ENCODE measurements at places on chromosomes 7 and 10. TPM values are rescaled to one million over a fixed set of nuclear protein-coding genes. Genes with fewer than 3 reads are reported as not detected.

DNA sequence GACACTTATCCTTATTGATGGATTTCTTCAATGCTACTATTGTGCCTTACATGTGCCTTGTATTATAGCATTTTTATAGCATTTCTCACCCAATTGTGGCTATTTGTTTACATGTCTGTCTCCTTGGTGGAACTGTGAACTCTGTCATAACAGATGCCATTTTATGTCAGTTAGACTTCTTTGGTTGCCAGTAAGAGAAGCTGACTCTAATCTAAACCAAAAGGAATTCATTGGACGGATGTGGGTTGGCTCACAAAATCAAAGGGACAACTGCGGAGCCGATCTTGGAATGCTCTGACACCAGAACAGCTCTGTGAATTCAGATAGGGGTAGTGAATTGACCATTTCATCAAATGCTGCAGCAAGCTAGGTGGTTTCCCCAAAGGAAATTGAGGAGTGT lies 15.0 kb downstream of the GARIN1A start:
- DNase-seq = no peak
- no peaks in the 10 kb centered on the region for H3K36me3 ChIP-seq
- H3K27ac ChIP-seq = no peak overlapping the region
- no peaks in the 10 kb centered on the region for H3K27me3 ChIP-seq
- no peaks in the 10 kb centered on the region for H3K4me1 ChIP-seq
- H3K4me3 ChIP-seq = no peak overlapping the region

GRCh38 chr7:38229386-38229785 lies 44.0 kb downstream of the TARP start:
- DNase-seq = no peak
- peak overlapping the region; percentile 41 for H3K27ac ChIP-seq
- no peaks in the 10 kb centered on the region for H3K27me3 ChIP-seq

- H3K27me3 ChIP-seq = no peaks in the 10 kb centered on the region
- peaks cover 3% of the 10 kb centered on the region for H3K4me1 ChIP-seq
- H3K36me3 ChIP-seq = no peaks in the 10 kb centered on the region
- no peak overlapping the region for H3K4me3 ChIP-seq
These were observed 31.7 kb downstream of the POLR1F start for GRCh38 chr7:19677180-19677579.

GRCh38 chr7:77903597-77903996 lies 105.0 kb downstream of the PHTF2 start:
- no peaks in the 10 kb centered on the region for H3K36me3 ChIP-seq
- H3K4me3 ChIP-seq = no peak overlapping the region
- no peaks in the 10 kb centered on the region for H3K27me3 ChIP-seq
- no peaks in the 10 kb centered on the region for H3K4me1 ChIP-seq

DNA sequence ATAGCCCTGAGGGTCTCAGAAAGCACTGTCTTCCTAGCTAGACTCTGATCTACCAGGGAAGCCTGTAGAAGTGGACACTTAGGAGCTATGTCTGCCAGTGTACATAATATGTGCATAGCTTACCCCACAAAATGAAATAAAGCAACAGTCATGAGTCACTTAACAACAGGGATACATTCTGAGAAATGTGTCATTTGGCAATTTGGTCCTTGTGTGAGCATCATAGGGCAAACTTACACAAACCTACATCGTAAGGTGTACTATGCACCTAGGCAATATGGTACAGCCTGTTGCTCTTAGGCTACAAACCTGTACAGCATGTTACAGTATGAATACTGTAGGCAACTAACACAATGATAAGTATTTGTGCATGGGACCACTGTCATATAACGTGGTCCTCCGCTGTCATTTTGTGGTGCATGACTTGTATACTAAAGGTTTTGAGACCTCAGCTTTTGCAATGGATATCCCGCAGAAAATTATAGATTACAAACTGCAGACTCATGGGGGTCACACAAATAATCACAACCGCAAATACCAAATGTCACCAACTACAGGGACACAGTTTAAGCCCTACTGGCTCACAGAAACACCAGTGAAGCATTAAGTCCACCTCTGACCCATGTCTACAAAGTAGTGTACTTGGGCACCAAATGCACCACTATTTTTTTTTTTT lies 1.7 kb downstream of the URGCP start:
- H3K4me3 ChIP-seq = no peak overlapping the region
- H3K4me1 ChIP-seq = peaks cover 12% of the 10 kb centered on the region
- DNase-seq = no peak
- H3K36me3 ChIP-seq = no peaks in the 10 kb centered on the region
- no peak overlapping the region for H3K27ac ChIP-seq
- no peaks in the 10 kb centered on the region for H3K27me3 ChIP-seq

DNA sequence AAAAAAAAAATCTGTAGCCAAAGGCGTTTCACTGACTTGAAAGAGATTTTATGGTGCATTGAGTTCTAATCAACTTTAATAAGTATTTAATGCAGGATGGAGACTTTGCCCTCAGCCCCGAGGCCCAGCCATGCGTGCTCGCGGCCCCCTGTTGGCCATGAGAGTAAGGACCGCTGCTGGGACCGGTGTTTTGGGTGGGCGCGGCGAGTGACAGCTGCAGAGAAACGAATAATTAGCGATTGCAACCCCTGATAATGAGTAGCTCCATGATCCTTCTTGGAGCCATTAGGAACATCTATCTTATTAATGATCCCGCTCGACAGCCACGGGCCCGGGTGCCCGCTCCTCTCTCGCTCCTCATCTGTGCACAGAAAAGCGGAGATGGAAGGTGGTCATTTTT lies 347.4 kb downstream of the RPS24 start:
- H3K4me3 ChIP-seq = no peak overlapping the region
- no peaks in the 10 kb centered on the region for H3K36me3 ChIP-seq
- no peaks in the 10 kb centered on the region for H3K4me1 ChIP-seq
- no peak overlapping the region for H3K27ac ChIP-seq
- no peak for DNase-seq

The EBLN1 gene
- not detected for total RNA-seq

The HOXA3 gene
- total RNA-seq = 0.80 TPM

The FBXO24 gene
- total RNA-seq = 0.19 TPM

The PPP1R17 gene
- 0.14 TPM for total RNA-seq

The NAT16 gene
- not detected for total RNA-seq

Data from thymus (tissue), 14 donors.